ENCODE measurements at places on chromosomes 2 and 18.

GRCh38 chr2:10481666-10482157 is 33.6 kb upstream of the ODC1 start:
- no peak for DNase-seq

DNA sequence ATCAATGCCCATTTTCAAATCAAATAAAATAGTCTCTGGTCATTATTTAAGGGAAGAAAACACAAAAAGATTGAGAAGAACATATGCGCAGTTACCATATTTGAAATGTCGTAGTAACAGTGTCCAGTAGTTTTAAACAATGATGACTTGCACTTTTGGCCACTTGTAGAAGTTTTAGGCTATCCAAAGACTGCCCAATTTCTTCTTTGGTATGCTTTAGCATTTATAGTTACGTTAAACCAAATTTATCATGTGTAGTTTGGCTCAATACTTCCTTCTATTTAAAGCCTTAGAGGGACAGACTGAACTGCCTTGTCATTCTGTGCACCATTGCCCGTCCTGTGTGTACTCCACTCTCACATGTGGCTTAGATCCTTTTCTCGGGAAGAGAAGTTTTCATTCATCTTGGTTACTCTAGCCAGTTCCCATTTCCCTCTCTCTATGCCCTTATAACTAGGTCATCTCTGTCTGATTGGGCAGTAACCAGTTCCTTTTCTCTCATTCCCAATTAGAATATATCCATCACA is 84.8 kb upstream of the TTN start:
- DNase-seq, result no peak

DNA sequence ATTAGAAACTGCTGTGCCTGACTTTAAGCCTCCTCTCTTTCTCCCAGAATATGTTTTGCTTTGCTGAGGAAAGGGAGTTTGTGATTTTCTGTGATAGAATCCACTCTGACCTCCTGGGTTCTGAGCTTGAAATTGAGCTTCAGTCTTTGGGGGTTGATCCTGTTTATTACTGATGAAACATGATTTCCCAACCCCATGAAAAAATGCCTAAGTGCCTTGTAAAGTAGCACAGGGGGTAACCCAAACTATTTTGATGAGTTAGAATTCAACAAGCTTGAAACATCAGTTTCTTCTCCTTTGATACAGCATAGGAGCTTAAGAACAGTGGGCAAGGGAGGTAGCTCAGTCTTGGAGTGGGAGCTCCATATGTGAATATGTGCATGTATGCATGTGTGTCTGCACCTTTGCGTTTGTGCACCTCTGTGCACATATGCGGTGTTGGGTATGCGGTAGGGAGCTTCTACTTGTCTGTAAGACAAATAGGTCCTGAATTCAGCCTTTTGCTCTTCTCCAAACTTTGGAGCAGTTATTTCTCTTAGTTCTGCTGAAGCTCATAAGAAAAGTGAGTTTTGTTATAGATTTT is 364.6 kb downstream of the OSR1 start:
- no peak for DNase-seq

DNA sequence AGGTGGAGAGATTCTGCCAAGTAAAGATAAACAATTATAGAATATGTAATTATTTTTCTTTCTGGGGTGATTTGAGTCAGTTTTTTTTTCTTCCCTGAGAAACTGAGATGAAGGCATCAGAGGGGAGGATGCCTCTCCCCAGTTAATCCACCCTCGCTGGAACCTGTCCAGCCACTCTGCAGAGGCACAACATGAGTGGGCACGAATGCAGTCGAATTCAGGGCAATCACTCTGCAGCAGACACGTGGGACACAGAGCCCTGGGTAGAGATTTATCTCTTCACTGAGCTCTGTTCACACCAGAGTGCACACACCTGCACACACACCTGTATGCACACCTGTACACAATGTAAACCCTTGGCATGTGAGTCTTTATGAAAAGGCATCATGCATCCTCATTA is 154.2 kb downstream of the DCDC2C start:
- no peak for DNase-seq

GRCh38 chr2:164190700-164191099 is 430.6 kb downstream of the GRB14 start:
- DNase-seq, result no peak

- no peak for DNase-seq
Measured at GRCh38 chr2:31931916-31932315, 78.9 kb downstream of the MEMO1 start.

GRCh38 chr2:42156721-42157120 is 12.4 kb upstream of the EML4 start:
- DNase-seq, result no peak

GRCh38 chr2:216408426-216409290 is 3.6 kb upstream of the SMARCAL1 start:
- DNase-seq, result no peak

GRCh38 chr2:86097114-86097896 is 8.4 kb downstream of the POLR1A start:
- no peak for DNase-seq

- DNase-seq, result peak; percentile 88
Measured at GRCh38 chr2:23480957-23481797, 96.2 kb downstream of the KLHL29 start.

- DNase-seq, result peak; percentile 25
Measured at GRCh38 chr18:5475267-5475666, 68.5 kb downstream of the EPB41L3 start.

DNA sequence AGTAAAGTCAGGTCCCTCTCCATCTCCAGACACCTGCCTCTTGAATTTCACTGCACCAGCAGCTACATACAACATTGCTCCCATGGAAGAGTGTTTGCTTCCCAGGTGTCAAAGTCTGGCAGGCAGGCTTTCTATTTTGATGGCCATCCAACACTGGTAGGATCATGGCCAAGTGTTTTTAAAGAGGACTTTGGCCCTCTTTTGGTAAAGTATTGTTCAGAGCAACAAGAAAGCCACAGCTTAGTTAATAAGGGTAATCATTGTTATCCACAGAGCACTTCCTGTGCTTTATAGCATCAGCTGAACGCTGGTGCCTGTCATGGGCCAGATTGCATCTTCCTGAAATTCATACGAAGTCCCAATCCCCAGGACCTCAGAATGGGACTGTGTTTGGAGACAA is 133.2 kb downstream of the NCK2 start:
- peak; percentile 86 for DNase-seq

DNA sequence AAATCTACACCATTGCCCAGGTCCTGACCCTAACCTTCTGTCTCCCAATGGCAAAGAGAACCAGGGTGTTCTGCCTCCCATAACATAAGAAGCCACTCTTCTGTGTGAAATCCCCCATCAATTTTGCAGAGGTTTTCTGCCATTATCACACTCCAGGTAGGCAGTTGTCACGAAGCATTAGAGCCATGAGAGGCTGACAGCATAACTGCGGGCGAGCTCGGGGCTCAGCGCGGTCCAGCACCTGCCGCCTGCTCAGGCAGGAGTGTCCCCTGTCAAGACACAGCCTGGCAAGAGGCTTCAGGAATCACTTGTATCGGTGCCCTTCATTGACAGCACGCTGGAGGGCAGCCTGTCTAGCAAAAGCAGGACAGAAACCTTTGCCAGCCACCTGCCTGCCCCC is 251.2 kb downstream of the SATB2 start:
- DNase-seq, result no peak

- DNase-seq, result no peak
Measured at GRCh38 chr2:169909376-169909775, 82.1 kb downstream of the UBR3 start.

DNA sequence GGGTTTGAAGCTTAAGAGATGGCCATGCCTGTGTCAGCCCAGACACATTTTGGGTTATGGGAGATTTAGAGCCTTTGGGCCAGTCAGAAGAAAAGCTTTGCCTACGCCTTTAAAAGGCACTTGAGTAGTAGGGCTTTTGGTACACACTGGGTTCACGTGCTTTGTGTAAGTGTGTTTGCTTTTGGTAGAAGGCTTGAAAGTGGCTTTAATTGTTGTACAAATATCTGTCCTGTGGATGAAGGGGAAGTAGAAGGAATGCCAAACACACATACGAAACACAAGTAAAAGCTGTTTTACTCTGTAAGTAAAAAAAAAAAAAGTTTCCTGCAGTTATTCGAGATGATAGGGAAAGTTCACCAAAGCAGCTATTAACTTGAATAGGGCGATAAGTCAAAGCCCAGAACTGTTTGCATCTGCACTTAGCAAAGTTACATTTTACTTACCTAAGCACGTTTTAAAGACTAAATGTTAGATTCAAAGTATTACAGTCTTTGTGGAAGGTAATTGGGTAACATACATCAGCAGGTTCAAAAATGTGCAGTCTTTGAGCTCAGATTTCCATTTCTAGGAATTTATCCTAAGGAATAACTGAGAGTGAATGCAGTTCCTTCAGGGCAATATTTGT is 75.4 kb downstream of the STK25 start:
- no peak for DNase-seq

GRCh38 chr2:205543937-205544702 is 138.2 kb upstream of the NRP2 start:
- DNase-seq, result no peak

DNA sequence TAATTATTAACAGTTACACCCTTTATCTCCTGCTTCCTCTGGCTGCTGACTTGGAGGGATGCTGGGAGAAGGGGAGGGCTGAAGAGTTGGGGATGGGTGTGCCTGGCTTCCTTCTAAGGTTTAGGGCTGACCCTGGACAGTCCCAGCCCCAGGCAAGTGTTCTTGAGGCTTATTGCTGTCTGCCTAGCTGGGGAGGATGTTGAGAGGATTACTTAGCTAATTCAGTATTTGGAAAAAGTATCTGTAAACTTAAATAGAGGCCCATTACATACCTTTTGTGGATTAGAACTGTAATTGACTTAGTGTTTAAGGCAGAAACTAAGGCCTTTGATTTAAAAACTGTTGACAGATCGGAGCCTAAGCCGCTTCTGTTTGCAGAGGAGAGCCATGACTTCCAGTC is 67.6 kb downstream of the AGAP1 start:
- DNase-seq, result no peak

DNA sequence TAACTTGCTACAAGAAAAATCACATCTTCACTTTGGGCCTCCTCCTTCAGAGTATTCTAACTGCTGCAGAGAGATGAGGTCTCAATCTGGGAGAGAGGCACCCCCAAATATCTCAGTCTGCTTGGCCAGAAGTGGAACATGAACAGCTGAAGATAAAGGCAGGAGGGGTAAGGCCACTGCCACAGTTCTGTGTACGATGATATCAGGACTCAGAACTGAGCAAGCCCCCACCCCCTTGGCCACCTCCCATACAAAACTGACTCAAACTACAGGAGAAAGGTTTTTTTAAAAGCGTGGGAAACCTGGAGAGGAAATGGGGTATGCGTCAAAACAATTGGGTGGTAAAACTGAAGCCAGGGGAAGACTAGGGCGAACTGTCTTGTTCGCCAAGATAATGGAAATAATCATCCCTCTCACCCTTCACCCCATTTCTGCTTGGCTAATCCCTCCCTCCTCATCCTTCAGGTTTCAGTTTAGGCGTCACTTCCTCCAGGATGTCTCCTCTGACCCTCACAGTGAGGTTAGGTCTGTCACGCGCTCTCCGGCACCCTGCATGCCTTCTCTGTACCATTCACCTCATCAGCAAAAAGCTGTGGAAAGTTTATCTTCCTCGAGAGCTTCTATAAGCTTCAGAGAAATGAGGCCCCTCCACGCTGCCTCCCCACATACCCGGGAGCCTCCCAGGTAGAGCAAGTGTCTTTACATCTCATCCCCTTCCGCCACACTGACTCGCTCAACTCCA is 64.4 kb downstream of the SFXN5 start:
- DNase-seq, result no peak

GRCh38 chr2:170098626-170099312 is 79.2 kb upstream of the MYO3B start:
- DNase-seq, result peak; percentile 30

DNA sequence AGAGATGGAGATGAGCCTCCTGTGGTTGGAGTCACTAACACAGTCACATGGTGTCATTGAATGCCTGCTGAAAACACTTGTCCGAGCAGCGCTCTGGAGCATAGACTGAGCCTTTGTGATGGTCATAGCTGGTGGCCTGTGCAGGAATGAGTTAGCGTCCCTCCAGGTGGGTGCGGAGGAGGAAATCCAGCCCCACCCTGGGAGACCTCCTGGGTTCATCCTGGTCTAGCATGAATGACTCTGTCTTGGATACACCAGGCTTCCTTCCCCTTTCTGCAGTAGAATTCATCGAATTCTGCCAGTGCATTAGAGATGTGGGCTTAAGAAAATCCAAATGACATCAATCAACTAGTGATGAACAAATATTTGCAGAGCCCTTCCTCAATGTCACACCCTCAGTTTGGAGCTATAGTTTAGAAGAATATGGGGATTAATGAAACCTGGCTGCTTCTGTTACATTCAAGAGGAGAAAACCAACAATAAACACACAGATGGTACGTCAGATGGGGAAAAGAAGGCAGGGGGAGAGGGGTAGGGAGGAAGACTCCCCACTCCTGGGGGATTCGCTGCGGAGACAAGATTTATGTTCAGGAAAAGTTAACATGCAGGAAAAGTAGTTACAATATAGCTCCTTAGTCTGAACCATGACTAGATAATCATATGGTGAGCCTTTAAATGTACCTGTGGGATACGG is 136.7 kb downstream of the DDX1 start:
- DNase-seq, result no peak

GRCh38 chr2:75221862-75222261 is 22.5 kb upstream of the TACR1 start:
- DNase-seq, result no peak

GRCh38 chr2:102184018-102184417 is 2.8 kb upstream of the IL1RL2 start:
- no peak for DNase-seq

- no peak for DNase-seq
Measured at GRCh38 chr2:20602803-20603202, 48.1 kb downstream of the HS1BP3 start.

GRCh38 chr2:1625281-1626001 is 118.9 kb downstream of the PXDN start:
- DNase-seq, result peak; percentile 77

DNA sequence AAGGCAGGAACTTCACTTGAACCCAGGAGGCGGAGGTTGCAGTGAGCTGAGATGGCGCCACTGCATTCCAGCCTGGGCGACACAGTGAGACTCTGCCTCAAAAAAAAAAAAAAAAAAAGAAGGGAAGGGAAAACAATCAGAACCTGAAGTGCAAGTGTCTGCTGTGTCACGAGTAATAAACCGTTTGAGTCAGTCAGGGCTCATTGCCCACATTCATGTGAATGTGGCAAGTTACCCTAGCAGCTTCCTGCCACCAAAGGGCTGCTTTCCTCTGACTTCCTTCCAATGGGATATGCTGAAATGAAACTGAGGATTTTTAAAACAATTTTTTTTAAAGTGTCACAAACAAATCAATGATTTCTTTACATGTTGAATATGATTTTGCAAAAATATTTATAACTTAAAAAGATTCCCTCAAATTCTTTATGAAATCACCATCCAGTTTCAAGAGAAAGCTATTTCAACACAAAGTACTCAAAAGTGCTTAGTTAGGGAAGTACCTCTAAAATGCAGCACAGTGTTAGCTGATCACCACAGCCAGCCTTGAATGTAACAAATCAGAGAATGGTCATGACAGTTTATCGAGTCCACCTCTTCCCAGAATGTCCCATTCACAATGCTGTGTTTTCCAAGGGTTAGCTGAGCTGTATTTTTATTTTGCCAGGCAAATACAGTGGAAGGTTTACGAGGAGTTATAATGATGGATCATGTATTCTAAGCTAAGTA is 36.4 kb downstream of the WDSUB1 start:
- peak; percentile 98 for DNase-seq
